Hepatic stellate cell (primary cell): ENCODE measurements at places on chromosomes 1 and 21.
A peak's percentile ranks its signal among the peaks of the same experiment; 100 is the strongest.

GRCh38 chr1:151318975-151319374 is 8.2 kb downstream of the PI4KB start:
- no peak for DNase-seq

- DNase-seq: no peak
Observed at GRCh38 chr1:198205016-198205684, 48.4 kb downstream of the NEK7 start.

DNA sequence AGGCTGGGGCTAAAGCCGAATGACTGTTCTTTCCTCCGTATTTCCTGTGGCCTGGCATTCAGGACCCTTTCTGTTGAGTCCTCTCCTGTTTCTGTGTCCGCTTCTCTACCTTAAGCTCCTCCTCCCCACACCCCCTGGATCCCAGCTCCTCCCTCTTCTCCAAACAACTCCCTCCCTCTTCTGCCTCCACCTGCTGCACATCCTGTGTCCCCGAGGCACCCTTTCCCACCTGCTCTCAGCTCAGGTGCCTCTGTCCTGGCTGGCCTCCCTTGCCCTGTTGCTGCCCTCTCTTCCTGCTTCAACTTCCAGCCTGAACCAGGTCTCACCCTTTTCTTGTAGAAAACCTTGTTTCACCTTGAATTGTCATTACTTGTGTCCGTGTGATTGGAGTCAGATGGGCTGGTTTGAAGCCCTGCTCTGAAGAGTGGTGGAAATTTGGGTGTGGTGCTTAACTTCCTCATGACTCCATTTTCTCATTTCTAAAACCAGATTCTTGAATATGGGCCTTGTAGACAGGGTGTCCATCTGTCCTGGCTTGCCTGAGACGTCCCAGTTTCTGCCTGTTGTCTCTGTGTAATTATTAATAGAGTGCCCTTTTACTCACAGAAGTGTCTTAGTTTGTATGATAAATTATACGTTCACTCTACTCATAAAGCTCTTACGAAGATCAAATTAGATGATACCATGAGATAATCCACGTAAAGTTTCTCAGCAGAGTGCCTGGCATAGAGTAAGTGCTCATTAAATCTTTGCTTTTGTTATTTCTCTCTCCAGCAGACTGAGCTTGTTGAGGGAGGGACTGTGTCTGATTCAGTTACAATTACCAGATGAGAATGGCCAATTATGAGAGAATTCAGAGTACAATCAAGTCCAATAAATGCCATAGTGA is 58.9 kb upstream of the TRABD2B start:
- DNase-seq: no peak

GRCh38 chr1:39886757-39887231 is 3.5 kb upstream of the TRIT1 start:
- DNase-seq: no peak

DNA sequence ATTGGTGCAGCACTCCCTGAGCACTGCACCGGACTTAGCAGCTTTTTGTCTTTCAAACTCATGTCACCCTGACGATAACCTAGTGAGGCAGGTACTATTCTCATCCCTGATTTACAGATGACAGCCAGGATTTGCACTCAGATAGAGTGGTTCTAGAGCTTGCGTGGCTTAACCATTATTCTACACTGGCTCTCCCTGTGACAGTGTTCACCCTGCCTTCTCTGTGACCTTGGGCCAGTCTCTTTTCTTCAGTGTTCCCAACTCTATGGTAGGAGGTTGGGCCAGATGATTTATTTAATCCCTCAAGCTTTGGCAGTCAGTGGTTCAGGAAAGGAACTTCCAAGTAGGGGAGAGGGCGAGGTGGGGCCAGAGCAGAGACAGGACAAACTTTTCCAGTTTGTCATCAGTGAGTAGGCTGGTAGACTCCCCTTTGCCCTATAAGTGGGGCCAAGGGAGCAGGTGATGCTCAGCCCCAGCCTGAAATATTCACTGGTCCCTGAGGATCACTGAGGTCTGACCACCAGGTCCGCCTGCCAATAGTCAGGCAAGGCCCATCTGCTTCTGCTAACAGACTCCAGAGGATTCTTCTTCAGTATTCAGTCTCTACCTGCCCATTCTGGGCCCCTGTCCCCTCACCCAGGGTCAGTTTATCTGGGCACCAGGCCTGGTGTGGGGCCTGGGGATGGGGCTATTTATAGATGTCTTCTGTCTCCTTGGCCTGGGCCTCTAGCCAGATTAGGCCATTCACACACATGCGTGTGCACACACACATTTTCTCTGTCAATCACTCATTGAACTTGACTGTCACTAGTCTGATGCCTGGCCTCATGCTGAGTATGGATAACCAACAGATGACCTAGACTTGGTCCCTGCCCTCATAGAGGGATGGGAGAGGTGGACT is 8.8 kb upstream of the FABP3 start:
- no peak for DNase-seq

- DNase-seq: no peak
Observed at GRCh38 chr21:42692688-42693087, 39.3 kb downstream of the PDE9A start.

DNA sequence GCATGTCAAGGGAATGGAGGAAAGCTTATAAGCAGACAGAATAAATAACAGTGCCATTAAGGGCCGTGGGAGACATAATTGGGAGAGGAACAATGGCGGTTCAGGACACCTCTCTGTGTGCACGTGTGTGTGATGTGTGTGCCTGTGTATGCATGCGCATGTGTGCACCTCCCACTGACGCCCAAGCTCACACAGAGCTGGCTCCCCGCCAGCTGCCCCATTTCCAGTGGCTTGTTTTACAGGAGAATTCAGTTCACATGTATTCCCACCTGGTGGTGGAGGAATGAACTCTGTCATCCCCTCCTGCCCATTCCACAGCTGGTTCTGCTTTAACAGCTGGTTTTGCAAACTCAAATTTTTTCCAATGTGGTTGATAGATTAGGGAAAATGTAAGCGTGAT is 262.2 kb downstream of the AJAP1 start:
- DNase-seq: no peak

- DNase-seq: no peak
Observed at GRCh38 chr21:45433911-45434644, 29.1 kb downstream of the COL18A1 start.

DNA sequence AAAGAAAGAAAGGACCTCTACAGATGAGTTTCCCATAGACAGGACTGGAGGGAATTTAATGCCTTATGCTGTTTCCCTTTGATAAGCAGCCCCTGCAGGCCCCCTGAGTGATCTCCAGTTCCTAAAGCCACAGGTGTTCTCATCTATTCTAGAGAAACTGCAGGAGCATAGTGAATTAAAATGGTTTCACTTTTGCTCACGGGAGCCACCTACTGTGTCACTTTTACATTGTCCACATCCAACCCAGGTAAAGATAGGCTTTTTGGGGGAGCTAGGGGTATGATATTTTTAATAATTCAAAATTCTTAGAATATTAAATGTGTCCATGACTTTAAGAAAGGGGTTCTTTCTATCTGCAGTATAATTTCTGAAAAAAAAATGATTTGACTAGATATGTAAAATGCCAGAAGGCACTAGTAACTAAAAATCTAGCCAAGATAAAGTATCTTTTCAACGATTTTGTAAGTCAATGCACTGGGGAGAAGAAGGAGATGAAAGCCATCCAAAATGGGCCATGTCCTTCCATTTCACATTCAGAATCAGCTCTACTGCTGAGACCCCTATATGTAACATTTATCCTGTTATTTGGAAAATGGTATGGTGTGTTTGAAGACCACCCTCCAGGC is 267.3 kb upstream of the DUSP10 start:
- DNase-seq: no peak

DNA sequence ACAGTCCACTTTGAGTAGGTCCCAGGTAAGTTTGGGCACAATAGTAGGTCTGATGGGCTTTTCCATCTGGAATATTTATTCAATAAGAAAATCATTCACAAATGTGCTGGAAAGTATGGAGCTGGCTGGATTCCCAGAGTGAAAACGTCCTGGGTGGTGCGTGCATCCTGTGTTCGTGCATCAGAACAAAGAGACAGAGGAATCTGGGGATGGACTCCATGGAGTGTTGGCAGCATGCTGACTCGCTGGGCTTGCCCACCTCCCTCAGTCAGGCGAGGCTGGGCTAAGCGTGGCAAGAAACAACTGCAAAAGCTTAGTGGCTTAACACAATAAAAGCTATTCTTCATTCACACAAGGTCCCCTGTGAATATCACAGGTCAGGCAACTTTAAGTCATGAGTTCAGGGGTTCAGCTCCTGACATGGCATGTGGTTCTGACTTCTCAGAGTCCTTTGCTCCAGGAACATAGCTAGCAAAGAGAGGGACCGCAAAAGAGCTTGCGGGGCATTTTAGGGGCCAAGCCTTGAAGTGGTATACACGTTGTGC is 151.6 kb upstream of the ZNF644 start:
- no peak for DNase-seq

GRCh38 chr1:3469104-3469848 is 14.8 kb downstream of the ARHGEF16 start:
- DNase-seq: no peak

- DNase-seq: no peak
Observed at GRCh38 chr1:20426371-20426770, 59.6 kb downstream of the CAMK2N1 start.

GRCh38 chr1:117732065-117732797 is 126.4 kb downstream of the TENT5C start:
- DNase-seq: no peak

DNA sequence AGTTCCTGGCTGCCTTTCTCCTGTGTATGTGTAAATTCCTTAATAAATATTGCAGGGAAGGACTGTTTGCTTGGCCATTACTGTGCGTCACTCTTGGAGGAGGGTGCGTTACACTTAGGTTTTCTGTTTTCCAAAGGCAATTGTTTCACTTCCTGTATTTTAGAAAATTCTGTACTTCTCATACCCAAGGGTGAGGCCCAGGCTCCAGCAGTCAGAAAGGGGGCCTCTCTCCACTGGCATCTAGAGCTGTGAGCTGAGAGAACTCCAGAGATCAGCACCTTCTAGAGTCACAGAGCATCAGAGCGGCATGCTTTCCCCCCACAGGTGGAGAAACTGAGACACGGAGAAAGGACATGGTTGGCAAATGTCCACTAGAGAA is 27.0 kb upstream of the ZFP69B start:
- DNase-seq: no peak

DNA sequence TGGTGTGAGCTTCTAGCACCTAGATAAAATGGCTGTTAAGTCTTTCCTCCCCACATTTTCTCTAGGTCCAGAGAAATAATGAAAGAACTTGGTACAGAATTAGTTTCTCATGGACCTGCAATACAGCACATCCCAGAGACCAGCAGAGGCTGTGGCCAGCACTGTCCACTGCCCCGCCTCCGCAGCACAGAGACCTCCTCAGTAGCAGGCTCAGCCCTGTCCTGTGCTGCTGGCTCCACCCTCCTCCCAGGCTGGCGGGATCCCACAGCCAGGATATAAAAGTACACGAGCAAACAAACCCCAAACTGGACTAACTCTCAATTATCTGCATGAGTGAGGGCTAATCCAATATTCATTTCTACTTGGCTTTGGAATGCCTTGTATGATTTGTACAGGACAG is 401.5 kb downstream of the RPS6KC1 start:
- no peak for DNase-seq

- DNase-seq: no peak
Observed at GRCh38 chr1:237042892-237043576, 1.1 kb downstream of the RYR2 start.

- DNase-seq: no peak
Observed at GRCh38 chr1:157487504-157487903, 64.8 kb downstream of the FCRL5 start.

DNA sequence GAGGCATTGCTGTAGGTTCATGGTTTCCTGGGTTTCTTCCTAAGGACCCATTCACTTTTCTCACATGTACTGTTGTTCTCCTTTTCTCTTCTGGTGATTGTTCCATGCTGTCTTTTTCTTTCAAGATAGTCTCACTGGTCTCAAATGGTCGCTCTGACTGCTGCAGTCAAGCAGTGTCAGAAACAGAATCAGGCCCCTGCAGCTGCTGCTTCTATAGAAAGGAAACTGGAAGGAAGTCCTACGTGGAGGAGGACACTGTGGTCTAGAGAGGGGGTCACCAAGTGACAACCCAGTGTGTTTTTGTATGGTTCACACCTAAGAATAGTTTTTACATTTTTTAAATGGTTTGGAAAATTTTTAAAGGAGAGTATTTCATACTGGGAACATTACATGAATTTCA is 2.4 kb downstream of the NECAP2 start:
- no peak for DNase-seq

- DNase-seq: no peak
Observed at GRCh38 chr1:231750296-231750695, 123.7 kb downstream of the DISC1 start.

GRCh38 chr21:38349111-38349746 is 92.4 kb downstream of the KCNJ15 start:
- peak; percentile 28 for DNase-seq

GRCh38 chr1:97265630-97266029 is 544.0 kb downstream of the PTBP2 start:
- no peak for DNase-seq

- no peak for DNase-seq
Observed at GRCh38 chr1:2313651-2314261, 77.6 kb downstream of the MORN1 start.

DNA sequence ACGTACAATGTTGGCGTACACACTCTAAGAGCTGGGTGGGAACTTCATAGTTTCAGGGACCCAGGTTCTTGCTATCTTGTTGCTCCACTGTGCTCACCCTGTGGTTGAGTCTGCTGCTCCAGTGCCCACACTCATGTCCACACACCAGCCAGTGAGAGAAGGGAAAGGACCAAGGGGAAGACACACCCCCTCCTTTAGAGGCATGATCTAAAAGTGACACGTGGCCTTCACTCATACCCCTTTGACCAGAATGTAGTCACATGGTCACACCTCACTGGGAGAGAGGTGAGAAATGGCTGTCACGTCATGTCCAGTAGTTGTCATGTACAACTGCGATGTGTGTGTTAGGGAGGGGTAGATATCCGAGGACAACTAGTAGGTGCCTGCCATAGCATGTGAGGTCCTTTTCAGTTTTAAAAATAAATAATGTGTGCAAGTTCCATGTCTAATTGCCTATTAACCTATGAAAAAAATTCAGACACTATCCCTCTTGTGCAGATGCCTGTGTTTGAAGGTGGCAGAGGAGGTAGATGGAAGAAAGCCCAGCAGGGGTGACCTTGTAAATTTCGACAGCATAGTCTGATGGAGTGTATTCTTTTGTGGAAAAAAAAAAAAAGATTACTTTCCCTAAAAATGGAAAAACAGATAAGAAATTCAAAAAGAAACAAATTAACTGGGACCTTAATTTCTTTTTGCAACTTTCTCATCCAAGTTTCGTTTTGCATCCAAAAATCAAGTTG is 149.6 kb downstream of the C1orf21 start:
- no peak for DNase-seq

- no peak for DNase-seq
Observed at GRCh38 chr1:237074371-237075117, 32.6 kb downstream of the RYR2 start.

GRCh38 chr21:28427394-28428022 is 565.2 kb downstream of the LTN1 start:
- DNase-seq: no peak

DNA sequence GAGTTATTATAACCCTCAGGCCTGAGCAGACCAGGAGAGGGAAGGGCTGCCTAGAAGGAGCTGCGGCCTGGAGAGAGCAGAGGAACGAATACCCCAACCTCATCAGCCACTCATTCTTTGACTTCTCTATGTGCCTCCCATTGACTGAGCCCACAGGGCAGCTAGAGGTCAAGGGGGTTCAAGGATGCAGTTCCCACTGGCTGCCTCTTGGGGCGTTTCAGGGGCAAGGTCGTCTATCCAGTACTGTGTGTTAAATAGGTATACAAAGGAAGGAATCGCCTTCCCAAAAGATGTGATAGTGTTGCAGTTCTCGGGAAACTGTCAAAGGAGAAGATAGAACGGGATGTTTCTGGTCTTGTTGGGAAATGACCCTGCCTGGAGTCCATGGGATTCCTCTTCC is 250.6 kb downstream of the PRDM2 start:
- DNase-seq: no peak
